ENCODE measurements at places on chromosomes 2 and 18.
A peak's percentile ranks its signal among the peaks of the same experiment; 100 is the strongest.

DNA sequence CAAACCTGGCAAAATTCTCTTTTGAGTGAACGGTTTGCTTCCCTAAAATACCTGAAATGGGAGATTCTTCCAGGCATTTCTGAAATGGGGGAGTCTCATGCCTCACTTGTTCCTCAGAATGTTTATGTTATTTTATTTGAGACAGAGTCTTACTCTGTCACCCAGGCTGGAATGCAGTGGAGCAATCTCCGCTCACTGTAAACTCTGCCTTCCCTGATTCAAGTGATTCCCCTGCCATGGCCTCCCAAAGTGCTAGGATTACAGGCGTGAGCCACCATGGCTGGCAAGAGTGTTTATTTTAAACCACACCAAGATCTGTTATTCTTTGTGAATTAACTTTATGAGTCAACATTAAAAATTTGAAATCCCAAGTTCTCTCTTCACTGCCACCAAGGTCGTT lies 6.4 kb upstream of the FHL2 start:
- DNase-seq = no peak

DNA sequence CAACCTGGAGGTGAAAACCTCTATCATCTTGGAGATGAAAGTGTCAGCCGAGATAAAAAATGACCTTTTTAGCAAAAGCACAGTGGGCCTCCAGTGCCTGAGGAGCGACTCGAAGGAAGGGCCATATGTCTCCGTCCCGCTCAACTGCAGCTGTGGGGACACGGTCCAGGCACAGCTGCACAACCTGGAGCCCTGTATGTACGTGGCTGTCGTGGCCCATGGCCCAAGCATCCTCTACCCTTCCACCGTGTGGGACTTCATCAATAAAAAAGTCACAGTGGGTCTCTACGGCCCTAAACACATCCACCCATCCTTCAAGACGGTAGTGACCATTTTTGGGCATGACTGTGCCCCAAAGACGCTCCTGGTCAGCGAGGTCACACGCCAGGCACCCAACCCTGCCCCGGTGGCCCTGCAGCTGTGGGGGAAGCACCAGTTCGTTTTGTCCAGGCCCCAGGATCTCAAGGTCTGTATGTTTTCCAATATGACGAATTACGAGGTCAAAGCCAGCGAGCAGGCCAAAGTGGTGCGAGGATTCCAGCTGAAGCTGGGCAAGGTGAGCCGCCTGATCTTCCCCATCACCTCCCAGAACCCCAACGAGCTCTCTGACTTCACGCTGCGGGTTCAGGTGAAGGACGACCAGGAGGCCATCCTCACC lies 90.2 kb downstream of the SH3BP4 start:
- no peak for DNase-seq

- no peak for DNase-seq
Observed at GRCh38 chr18:64097497-64097896, 51.4 kb downstream of the LINC00305 start.

DNA sequence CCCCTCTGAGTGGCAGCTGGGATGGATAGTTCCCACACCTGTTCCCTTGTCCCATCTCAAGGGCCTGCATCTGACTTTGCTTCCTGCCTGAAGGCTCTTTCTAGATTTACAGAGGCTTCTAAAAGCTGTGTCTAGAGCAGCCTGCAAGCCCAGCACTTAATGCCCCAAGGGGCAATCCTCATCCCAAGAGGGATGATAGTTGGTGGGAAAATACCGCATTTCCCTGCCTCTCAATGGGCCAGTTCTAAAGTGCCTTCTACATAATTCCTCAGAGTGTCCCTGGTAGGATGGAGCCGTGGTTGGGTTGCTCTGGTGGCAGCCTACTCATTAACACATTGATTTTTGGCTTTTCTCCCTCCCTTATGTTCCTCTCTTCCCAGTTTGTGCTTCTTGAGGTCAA lies 29.5 kb downstream of the LAMA3 start:
- no peak for DNase-seq

DNA sequence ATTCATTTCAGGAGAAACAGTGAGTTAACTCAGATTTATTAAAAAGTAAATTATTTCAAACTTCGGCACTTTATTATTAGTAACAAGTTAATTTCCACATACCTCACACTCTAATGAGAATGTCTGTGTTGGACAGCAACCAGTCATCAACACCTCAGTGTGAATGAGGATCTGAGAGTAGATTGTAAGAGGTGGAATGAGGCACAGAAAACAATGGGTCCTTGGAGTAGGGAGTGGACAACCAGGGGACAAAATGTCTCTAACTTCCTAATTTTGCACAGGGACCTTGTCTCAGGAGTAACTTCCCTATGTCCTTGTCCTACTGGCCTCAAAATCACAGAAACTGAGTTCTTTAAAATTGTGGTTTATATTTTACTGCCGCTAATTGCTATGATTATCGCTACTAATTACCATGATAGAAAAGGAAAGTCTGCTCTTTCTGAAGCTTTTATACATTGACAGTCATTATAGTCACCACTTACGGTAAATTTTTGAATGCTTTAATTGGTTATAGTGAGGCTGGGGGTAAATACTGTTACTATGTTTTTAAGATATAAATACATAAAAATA lies 82.2 kb upstream of the LRPPRC start:
- no peak for DNase-seq

DNA sequence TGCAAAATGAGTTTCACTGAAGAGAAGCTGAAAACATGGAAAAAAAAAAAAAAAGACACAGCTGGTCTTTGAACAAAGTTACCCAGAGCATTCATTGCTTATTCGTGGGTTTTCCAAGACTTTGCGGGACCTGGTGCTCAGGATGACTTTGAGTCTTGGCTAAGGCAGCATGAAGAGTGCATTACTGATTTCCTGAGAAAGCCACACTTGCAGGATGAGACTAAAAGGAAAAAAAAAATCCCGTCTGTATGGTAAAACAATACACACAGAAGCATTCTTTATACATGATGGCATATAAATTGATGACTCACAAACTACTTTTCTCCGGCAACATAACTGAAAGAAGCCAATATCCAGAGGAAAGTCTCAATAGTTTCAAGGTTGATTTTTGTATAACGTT lies 195.4 kb downstream of the SPP2 start:
- no peak for DNase-seq

DNA sequence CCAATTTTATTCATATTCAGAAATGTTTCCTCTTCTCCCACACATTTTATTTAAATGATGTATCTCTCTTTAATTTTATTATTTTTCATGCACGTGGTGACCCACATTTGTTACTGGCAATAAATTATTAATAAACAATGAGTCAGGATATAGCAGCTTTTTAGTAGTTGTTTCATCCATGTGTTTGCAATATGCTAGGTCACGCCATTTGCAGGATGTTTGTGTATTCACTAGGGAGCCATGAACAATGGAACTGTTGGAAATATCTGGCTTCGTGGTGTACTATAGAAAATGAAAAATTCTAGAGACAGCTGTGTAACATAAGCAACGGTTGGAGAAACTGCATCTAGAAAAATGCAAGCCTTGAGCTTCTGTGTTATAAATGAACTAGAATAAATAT lies 176.0 kb upstream of the COL3A1 start:
- DNase-seq = no peak

DNA sequence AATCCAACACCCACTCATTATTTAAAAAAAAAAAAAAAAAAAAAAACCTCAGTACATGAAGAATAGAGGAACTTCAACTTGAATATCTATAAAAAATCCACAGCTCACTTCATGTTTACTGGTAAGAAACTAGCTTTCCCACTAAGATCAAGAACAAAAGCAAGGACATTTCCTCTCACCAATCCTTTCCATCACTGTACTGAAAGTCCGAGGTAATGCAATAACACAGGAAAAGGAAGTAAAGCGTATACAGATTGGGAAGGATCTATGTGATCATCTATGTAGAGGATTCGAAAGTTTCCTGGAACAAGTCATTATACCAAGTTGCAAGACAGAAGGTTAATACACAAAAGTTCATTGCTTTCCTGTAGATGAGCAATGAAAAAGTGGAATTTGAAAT lies 63.2 kb downstream of the ROCK2 start:
- DNase-seq = no peak

GRCh38 chr18:5868218-5868854 lies 27.0 kb downstream of the TMEM200C start:
- peak; percentile 24 for DNase-seq

GRCh38 chr18:36756242-36756641 lies 72.6 kb downstream of the TPGS2 start:
- no peak for DNase-seq

GRCh38 chr2:64989982-64990614 lies 899 bp downstream of the SLC1A4 start:
- DNase-seq = no peak

DNA sequence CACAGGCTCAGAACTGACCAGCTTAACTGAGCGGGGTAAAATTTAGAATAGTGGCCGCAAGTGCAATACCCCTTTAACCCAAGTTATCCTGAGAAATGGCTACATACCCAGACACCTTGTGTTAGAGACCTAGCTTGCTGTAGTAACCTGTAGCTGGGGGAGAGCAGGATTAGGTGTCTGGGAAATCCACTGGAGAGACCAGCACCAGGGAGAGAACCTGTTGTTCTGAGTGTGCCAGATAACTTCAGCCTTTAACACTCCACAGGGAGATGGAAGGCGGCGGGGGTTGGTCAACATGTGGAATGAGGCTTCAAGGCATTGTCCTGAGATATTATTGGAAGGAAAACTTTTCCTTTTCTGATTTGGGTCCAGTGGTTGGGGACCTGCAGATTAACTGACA lies 356.0 kb downstream of the PTPRM start:
- DNase-seq = no peak

- DNase-seq = no peak
Observed at GRCh38 chr2:8529706-8530277, 152.1 kb upstream of the ID2 start.

DNA sequence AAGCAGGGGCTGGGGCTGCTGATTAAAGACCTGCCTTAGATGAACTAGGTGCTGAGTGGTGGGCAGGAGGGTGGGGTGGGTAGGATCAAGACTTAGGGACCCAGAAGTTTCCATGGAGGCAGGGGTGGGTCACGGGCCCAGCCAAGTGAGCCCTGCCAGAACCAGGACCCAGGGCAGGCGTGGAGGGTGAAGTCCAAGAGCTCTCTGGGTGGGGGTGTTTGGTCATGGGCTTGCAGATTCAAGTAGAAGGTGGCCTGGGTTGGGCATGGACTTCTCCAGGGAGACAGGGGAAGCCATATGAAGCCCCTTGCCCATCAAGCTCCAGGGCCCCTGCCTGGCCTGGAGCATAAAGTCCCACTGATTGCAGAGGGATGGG lies 168.8 kb downstream of the SMAD7 start:
- no peak for DNase-seq

DNA sequence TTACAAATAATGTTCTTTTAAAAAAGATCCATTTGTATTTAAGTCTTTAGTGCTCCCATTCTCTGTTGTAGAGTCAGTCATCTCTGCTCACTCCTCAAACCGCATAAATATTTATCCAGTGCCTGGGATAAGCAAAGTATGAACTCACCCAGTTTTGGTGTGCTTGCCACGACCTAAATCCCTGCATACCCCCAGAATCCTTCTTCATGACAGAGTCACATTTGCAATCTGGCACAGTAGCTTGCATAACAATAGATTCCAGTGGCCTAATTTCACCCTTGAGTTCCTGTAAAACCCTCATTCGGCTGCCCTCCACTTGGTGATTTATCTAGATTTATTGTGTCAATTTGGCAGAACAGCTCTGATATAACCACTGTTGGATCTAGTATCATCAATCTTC lies 92.9 kb downstream of the DTNA start:
- DNase-seq = no peak
